Activated naive CD8-positive, alpha-beta T cell treated with anti-CD3 and anti-CD28 coated beads, Interleukin-2, amount 50 U/mL, for 24 hours (primary cell): ENCODE measurements at places on chromosomes 1 and 21.

GRCh38 chr1:223076362-223076761, 66.7 kb downstream of the TLR5 start:
- no peak for DNase-seq

DNA sequence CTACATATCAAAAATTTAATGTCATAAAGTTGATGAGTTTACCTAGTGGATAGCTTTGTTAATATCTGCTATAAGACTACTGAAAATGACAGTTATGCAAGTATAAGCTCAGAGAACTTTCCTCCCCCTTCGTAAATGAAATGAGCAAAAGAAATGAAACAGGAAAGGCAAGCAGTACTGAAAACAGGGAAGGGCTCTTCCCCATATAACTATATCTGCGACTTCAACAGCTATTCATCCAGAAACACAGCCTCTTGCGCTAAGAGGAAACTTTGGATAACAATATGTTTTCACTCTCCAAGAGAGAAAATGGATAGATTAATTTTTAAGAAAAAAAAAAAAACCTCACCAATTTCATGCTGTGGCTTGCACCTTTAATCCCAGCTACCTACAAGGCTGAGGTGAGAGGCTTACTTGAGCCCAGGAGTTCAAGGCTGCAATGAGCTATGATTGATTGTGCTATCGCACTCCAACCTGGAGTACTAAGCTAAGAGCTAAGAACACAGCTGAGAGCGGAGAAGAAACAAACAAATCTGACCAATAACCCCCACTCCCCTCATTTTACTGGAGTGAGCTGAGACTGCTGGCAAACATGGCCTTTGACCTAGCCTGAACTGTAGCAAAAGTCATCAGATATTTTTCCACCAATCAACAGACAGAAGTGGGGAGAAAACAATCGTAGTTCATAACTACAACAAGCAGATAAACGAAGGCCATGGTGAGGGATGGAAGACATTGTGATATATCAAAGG, 29.0 kb downstream of the METTL18 start:
- DNase-seq = no peak

DNA sequence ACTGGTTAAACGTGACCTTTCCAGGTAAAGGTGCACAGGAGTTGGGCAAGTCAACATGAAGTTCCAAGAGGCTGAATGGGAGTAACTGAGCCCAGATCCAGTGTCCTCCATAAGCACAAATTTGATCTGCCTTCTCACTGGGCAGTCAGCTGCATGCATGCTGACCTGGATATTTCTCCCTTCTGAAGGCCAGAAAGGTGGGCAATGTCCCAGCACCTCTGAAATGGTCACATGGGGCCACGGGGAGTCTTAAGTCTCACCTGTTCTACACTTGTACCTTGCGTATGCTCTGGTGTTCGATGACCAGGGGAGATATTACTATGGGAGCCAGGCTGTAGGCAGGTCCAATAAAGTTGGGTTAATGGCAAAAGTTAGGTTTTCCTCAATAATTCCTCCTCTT, 240.2 kb downstream of the SIPA1L2 start:
- no peak for DNase-seq

DNA sequence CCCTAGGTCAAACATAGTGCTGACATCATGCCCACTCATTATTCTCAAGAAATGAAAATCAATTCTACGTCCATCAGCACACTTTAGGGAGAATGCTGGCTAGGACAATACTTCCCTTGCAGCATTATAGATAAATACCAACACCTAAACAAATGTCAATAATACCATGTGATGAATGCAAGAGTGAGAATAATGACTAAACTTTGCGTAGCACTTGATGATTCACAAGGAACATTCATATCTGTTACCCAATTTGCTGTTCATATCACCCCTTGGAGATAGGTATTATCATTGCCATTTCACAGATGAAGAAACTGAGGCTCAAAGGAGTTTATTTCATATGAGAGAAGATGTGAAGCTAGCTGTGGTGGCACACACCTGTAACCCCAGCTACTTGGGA, 24.8 kb upstream of the EPS15 start:
- no peak for DNase-seq

DNA sequence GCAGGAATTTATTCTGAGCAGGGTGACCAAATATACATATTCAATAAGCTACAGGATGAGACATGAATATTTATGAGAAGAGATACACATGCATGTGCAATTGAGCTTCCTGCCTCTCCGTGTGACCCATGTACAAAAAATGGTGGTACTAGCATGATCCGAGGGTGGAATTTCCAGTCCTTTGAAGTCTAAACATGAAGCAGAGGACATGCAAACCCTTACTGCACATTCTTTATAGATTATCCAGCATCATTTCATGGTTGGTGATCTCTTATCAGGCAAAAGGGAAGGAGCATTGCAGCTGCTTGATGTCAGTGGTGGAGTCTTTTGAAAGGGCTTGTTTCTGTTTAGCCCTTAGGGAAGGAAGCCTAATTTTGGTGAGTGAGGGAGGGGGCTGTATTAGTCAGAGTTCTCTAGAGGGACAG, 448.6 kb downstream of the SETD4 start:
- DNase-seq = no peak

DNA sequence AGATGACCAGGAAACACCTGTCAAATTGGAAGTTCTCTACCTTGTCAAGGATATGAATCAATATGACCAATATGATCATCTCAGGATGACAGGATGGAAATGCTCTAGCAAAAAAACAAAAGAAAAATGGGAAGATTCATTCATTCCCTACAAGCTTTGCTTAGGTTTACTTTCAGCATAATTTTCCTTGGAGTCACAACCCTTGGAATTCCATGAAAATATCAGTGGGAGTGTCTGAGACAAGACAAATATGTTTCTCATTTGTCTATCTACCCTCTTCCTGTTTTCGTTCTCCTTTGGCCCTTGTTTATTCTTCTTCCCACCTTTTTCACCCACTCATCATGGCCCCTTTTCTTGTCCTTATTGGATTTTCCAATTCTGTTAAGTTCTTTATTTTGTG, 50.6 kb downstream of the COLGALT2 start:
- no peak for DNase-seq

GRCh38 chr1:111032295-111032897, 68.7 kb upstream of the LRIF1 start:
- DNase-seq = peak; percentile 29

DNA sequence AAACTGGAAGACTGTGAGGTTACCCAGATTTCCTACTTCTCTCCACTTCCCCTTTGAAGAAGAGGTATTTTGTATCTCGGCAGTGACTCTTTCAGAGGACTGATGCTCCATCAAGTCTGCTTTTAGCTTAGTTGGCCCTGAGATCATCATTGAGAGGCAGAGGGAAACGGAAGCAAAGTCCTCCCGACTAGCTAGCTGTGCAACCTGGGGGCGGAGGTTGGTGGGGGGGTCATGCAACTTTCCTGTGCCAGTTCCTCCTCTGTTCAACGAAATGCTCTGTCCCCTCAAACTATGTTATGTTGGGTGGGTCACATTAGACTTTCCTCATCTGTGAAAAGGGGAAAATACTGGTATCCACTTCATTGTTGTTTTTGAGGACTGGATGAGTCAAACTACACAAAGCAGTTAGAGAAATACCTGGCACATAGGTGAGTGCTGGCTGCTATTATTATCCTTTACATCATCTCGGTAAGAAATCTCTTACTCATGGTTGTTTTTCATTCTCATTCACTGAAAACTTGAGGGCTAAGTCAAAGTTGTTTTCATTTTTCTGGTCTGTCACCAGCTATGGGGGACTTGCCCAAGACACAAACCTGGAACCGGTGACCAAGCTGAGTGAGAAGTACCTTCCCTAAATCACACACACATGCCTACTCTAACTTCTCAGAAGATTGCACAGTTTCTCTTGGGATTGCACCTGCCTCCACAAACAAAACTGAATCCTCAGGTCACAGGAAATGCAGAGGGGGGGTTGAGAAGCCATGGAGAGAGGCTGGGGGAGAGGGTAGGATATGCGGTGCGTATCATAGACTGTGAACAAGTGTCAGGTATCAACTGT, 83.3 kb downstream of the ABCA4 start:
- no peak for DNase-seq

DNA sequence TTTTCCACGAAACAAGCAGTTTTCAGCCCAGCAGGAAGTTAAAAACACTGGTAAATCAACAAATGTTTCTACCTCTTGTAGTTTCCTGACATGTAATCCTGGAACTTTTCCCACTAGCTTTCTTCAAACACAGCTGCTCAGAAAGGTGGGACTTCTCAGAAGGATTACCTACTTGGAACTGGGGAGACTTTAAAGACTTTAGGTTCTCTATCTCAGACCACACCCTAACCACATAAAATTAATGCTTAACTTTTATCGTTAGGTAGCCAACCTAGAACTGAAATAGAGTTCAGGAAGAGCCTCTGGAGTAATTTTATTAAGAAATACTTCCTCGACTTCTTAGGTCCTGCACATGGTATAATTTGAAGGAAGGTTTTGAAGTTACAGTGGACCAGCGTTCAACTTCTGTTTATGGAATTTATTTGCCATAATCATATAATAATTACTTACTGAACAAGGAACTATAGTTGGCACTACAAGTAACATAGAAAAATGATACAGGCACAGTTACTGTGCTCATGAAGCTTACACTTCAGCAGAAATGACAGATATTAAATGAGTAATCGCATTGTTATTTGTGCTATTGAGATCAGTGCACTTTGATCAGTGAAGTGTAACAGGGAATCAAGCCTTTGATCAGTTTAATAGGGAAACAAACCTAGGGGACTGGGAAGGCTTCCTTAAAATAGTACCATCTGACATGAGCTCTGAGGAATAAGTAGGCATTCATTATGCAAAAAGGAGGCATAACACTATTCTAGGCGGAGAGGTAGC, at the start of gene BCL2L15:
Gene BCL2L15 (minus strand): TSS at position 180 of the 774 bp plus-strand sequence. CDS start 206 bp downstream, outside the sequence.
- no peak for DNase-seq

GRCh38 chr1:27588256-27589232, 15.4 kb downstream of the AHDC1 start:
- no peak for DNase-seq

DNA sequence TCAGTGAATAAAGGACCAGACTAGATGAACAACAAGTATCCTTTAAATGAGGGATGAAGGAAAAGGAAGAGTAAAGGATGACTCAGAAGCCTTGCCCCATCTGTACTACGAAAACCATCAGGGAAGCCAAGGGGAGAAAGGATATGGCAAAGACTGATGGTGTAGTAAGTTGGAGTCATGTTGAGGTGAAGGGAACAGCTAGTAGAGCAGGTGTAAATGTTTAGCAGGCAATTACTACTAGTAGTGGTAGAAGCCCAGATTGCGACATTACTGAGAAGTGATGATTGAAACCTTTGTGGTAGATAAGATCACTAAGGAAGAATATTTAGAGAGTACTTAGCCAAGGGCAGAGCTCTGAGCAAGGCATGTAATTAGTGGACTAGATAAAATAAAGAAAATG, 84.0 kb downstream of the PHTF1 start:
- no peak for DNase-seq
